ENCODE measurements at places on chromosomes 6 and 20.
A peak's percentile ranks its signal among the peaks of the same experiment; 100 is the strongest.

DNA sequence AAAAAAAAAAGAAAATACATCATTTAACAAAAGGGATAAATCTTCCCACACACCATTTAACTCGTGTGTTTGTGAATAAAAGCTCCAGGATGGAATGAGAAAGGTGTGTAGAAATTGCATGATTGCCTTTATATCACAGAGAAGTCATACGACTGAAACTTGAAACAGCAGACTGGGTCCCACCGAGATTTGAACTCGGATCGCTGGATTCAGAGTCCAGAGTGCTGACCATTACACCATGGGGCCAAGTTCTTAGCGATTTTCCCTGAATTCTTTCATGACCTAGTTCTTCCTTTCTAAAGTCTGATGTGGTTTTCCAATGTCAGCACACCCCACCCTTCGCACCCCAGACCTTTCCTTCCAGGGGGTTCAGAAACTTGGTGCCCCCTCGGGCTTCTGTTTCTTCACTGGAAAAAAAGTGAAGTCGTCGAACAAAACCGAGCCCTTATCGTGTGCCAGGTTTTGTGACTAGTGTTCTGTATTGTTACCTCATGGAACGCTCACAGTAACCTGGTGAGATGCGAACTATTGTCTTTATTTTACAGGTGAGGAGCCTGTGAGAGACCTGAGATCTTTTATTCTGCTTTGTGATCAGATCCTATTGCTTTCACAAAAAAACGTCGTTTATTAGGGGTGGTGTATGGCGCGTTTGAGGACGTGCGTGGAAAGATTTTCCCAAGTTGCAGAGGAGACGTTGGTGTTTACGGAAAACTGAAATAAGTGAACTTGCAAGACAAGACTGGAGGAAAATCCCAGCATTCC lies 120.8 kb downstream of the OR2B2 start:
- DNase-seq = peak; percentile 20

- DNase-seq = peak; percentile 29
These were observed 72.5 kb downstream of the ATP9A start for GRCh38 chr20:51695574-51696303.

- DNase-seq = no peak
These were observed 318.5 kb downstream of the C6orf118 start for GRCh38 chr6:164990901-164991300.

GRCh38 chr20:57244221-57244585 lies 22.2 kb downstream of the BMP7 start:
- peak; percentile 67 for DNase-seq

GRCh38 chr6:74899416-74899815 lies 306.4 kb downstream of the COL12A1 start:
- no peak for DNase-seq

DNA sequence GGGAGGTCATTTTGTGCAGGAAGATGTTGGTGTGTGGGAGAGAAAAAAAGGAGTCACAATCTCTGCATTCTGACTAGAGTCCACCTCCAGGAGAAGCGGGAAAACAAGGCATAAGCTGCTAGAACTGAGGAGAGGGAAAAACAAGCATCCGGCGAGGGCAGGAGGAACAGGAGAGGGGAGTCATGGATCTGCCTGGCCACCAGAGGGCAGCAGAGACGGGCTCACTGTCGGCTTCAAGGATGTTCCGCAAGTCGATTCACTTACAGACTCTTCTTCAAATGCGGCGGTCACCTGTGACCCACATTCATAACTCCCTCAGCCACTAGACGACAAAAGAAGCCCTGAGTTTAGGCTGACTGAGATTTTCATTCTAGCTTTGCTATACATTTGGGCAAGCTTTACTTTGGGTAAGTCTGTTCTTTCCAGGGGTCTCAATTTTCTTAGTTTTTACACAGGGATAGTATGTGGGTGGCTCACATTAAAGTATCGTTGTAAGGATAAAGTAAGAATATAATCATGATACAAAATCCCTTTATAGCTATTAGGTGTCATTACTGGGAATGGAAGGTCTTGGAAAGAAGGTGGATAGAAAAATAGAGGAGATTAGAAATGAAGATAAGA lies 6.6 kb upstream of the BTNL2 start:
- DNase-seq = peak; percentile 76

GRCh38 chr6:135667691-135668455 lies 170.3 kb upstream of the AHI1 start:
- peak; percentile 89 for DNase-seq

GRCh38 chr6:46453741-46454316 lies 37.4 kb downstream of the RCAN2 start:
- DNase-seq = peak; percentile 14

DNA sequence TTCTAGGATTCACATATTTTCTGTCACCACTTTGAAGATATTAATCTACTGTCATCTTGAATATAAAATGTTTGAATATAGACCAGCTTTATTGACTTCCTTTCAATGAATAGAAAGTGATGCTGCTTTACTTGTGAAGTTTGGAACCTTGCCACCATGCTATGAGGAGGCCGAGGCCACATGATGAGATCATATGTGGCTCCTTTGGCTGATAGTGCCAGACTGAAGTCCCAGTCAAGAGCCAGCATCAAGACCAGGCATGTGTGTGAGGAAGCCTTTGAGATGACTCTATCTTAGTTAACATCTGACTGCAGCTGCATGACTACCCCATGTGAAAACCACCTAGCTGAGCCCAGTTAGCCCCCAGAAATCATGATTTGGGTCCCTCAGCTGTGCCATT lies 169.5 kb downstream of the OTOR start:
- DNase-seq = no peak

DNA sequence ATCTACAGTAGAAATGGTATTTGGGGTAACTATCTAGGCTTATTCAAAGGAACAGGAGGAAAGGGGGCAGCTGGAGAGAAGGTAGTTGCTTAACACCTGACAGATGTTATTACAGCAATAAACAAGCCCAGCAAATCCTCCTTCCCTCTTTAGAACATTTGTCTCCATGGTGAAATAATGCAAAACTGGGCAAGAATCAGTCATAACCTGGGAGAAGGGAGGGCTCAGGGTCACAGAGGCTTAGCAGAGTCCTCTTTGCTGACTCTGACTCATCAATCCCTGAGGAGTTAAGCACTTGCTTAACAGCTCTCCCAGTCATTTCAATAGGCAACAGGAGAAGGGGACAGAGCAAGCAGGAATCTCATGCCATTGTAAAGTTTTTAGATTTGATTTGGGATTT lies 230.3 kb downstream of the IBTK start:
- DNase-seq = no peak

GRCh38 chr6:128259029-128259724 lies 261.2 kb downstream of the PTPRK start:
- no peak for DNase-seq

- peak; percentile 87 for DNase-seq
These were observed 141.5 kb downstream of the BMP7 start for GRCh38 chr20:57124800-57125517.

DNA sequence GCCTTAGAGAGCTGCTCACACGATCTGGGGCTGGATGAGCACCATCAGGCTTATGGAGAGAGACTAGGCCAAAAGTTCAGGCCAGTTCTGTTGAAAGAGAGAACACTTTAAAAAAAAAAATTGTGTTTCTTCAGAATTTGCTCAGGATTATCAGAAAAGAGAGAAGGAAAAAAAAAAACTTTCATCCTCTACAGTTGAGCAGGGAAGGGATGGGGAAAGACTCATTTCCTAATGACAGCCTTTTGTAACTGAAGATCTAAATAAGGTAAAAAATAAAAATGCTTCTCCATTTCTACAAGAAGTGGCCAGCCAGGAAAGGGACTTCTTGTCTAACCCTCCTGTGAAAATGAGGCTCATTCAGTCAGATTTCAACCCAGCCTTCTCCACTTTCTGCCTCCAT lies 134.8 kb downstream of the LY86 start:
- no peak for DNase-seq

- peak; percentile 40 for DNase-seq
These were observed 58.4 kb downstream of the SMLR1 start for GRCh38 chr6:130885392-130886192.

DNA sequence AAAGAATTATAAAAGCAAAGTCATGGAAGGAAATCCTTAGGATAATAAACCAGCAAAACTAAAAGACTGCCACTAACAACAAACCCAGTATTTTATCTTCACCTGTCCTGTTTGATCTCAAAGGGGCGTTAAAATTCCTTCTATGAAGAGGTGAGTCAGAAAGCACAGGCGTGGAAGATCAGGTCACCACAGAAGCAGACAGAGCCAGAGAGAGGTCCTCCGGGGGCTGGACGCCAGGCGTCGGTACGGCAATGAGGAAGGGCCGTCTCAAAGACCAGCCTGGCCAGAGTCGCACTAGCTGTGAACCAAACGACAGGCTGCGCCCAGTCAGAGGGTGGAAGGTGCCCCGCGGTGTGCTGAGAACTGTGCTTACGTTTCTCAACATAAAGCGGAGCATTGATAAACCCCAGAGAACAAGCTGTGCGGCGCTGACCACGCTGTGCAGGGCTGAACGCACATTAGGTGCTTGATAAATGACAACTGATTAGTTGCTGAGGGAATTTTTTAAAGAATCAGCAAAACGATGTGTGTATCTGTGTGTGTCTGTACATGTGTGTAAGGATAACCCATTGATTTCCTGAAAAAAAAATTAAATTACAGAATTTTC lies 85.6 kb downstream of the RNASET2 start:
- DNase-seq = no peak

DNA sequence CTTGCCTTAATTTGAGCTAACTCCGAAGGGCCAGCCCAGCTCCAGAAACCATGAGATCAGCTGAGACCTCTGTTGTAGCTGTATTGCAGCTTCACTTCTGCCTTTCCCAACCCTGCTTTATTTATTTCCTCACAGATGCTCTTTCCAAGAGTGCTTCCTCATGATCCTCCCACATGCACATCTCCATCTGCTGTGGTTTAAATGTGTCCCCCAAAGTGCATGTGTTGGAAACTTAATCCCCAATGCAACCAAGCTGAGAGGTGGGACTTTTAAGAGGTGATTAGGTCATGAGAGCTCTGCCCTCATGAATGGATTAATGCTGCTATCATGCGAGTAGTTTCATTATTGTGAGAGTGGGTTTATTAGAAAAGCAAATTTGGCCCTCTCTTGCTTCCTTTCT lies 164.4 kb upstream of the TAB2 start:
- no peak for DNase-seq

- DNase-seq = no peak
These were observed 20.9 kb downstream of the SPDEF start for GRCh38 chr6:34535199-34535598.

- DNase-seq = no peak
These were observed 5.6 kb upstream of the APMAP start for GRCh38 chr20:24998121-24998520.

- no peak for DNase-seq
These were observed 4.4 kb upstream of the RAET1L start for GRCh38 chr6:150029749-150030148.

- DNase-seq = peak; percentile 52
These were observed 102.0 kb downstream of the POPDC3 start for GRCh38 chr6:105077596-105078385.

- DNase-seq = no peak
These were observed 20.6 kb upstream of the CCR6 start for GRCh38 chr6:167102318-167102717.

- no peak for DNase-seq
These were observed 452.4 kb upstream of the PTCHD4 start for GRCh38 chr6:48563433-48563832.

- peak; percentile 78 for DNase-seq
These were observed 287.7 kb downstream of the CLIC5 start for GRCh38 chr6:45727819-45728449.

GRCh38 chr6:144475411-144475810 lies 190.3 kb downstream of the UTRN start:
- no peak for DNase-seq

DNA sequence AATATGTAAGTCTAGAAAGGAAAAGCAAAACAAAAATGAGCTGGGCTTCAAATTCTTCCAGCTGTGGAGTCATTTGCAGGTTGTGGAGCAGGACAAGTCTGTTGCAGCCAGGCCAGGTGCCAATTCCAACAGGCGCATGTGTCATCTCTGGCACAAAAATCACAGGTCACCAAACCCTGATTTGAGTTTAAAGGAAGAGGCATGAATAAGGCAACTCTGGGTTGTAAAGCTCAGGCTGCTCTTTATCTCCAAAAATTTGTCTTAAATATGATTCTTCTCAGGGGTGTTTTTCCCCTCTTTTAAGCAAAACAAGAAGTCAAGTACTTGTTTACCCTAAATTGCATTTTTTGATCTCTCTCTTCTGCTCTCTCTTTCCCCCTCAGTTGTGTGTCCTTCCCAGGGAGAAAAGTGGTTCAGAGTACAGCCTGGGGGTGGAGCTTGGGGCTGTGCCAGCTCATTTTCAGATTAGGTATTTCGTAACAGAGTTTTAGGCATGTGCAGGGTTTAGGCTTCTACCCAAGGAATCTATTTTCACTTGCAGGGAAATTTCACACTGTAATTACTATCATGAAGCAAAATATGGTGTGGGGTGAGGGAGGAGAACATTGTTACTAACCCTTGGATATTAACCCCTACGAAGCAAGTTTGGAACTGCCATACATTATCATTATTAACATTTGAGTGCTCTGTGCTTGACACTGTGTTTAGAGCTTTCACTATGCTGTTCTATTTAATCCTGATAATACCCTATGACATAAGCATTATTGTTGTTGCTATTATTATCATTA lies 8.3 kb upstream of the NCOA3 start:
- peak; percentile 28 for DNase-seq

DNA sequence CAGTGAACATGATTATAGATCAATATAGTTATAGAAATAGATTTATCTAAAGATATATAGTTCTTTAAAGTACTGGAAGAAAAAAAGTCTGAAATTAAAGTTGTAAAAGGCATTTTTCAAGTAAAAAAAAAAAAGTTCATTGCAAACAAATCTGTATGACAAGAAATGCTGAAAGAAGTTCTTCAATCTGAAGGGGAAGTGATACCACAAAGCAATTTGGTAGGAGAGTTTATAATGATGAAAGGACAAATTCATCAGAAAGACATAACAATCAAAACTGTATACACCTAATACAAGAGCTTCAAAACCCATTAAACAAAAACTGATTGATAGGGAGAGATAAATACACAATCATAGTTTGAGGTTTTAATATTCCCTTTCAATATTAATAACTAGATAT lies 14.1 kb downstream of the HUS1B start:
- no peak for DNase-seq

DNA sequence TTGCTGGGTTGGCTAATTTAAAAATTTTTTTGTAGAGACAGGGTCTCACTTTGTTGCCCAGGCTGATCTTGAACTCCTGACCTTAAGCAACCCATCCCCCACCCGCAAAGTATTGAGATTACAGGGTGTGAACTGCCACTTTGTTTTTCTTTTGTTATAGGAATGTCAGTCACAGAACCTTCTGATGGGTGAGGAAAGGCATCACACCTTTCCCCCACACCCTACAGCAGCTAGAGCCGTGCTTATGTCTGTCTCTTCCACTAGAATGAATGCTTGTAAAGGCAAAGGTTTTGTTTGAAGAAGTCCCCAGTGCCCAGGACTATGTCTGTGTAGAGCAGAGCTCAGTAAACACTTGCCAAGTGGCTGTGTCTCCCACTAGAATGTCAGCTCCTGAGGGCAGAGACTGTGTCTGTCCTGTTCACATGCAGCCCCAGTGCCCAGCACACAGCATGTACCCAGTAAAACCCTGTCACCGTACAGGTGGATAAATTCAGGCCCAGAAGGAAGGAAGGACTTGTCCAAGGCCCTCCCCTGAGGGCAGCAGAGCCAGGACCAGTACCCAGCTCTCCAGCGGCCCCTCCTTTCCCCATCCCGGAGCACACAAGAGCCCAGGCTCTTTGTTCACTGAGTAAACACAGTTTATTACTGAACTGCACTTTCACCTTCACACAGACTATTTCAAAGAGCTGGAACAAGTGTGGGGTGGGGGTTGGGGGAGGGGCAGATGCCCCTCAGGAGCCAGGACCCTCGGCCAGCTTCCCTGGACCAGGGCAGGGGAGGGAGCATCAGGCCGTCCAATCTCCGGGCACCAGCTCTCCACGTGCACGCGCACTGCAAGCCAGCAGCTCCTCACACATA lies 26.4 kb downstream of the COX4I2 start:
- DNase-seq = peak; percentile 90
